ENCODE measurements at places on chromosomes 6 and 20. TPM values are rescaled to one million over a fixed set of nuclear protein-coding genes. Genes with fewer than 3 reads are reported as not detected.

The C2 gene
- 3.7 TPM for total RNA-seq

The SLC17A3 gene
- not detected for total RNA-seq

The ZSCAN23 gene
- 5.5 TPM for total RNA-seq

The C6orf132 gene
- total RNA-seq = 0.53 TPM

The XKR7 gene
- total RNA-seq = 0.04 TPM

The FKBP1C gene
- 0.13 TPM for total RNA-seq

DNA sequence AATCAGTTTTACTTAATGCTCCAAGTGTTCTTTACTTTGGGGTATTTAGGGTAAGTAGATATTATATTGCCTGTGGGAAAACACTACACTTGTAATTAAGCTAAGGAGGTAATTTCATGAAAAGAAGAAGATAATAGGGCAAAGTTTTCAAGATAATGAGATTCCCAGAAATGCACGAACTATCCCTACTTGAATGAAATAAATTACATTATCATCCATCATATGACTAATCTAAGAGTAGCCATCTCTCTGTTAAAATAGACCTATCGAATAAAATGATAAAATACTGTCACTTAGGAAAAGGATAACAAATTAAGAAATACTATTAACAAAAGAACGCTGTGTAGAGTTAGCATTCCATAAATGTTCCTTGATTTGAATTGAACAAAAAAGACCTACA lies 135.1 kb upstream of the HDAC2 start:
- H3K27ac ChIP-seq = no peak overlapping the region
- H3K36me3 ChIP-seq = no peaks in the 10 kb centered on the region
- no peaks in the 10 kb centered on the region for H3K4me1 ChIP-seq
- H3K27me3 ChIP-seq = no peaks in the 10 kb centered on the region

DNA sequence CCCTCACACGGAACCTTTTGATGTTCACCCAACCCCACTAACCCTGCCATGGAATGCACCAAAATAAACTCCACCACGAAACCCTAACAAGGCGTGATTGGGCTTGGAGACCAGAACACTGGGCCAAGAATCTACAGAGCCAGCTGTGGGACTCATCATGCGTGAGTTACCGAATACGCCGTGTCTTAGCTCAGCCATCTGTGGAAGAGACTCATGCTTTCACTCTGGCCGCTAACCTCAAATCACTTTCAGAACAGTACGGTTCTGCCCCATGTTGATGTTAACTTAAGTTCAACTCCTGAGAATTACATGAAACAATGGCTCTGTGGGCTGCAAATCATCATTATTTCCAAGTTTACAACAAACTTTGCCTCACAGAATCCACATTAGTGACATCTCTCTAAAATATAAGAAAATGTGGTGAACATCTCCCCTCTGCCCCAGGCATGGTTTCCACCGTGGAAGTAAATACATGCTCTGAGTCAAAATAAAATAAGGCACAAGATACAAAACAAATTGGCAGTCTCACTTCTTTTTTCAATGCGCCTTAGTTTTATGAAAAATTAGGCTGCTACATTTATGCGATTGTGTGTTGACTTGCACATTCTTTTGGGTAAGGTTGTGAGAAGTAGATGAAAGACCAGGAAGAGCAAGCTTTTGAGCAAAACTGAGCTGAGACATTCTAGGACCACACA lies 308.9 kb upstream of the EXOC2 start:
- peaks cover 5% of the 10 kb centered on the region for H3K27me3 ChIP-seq
- no peak overlapping the region for H3K27ac ChIP-seq
- DNase-seq = peak; percentile 42
- no peaks in the 10 kb centered on the region for H3K36me3 ChIP-seq
- no peak overlapping the region for H3K4me3 ChIP-seq

- H3K36me3 ChIP-seq = peaks cover 9% of the 10 kb centered on the region
- H3K27ac ChIP-seq = no peak overlapping the region
- no peaks in the 10 kb centered on the region for H3K27me3 ChIP-seq
- DNase-seq = no peak
These were observed 341.9 kb downstream of the ARHGAP18 start for GRCh38 chr6:129368076-129368475.

GRCh38 chr6:29354980-29355379 lies 13.7 kb downstream of the OR5V1 start:
- H3K27ac ChIP-seq = no peak overlapping the region
- no peak overlapping the region for H3K4me3 ChIP-seq
- H3K4me1 ChIP-seq = no peaks in the 10 kb centered on the region
- H3K36me3 ChIP-seq = no peaks in the 10 kb centered on the region

DNA sequence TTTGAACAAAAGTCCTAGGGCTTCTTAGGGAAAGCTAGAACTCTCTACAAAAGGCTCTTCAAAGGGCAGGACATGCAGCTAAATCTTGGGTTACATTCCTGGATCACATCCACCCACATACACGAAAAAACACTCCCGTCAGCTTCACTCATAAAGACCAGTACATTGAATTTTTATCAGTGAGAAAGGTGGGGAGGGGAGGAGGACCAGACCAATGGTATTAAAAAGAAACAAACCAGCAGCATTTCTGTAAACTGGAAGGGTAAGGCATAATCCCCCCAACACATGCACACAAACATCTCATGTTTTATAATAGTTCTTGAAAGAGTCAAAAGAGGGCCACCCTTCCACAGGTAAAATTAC lies 31.6 kb downstream of the MYLK4 start:
- H3K27me3 ChIP-seq = no peaks in the 10 kb centered on the region
- no peaks in the 10 kb centered on the region for H3K36me3 ChIP-seq
- no peak overlapping the region for H3K4me3 ChIP-seq
- no peaks in the 10 kb centered on the region for H3K4me1 ChIP-seq
- no peak for DNase-seq

DNA sequence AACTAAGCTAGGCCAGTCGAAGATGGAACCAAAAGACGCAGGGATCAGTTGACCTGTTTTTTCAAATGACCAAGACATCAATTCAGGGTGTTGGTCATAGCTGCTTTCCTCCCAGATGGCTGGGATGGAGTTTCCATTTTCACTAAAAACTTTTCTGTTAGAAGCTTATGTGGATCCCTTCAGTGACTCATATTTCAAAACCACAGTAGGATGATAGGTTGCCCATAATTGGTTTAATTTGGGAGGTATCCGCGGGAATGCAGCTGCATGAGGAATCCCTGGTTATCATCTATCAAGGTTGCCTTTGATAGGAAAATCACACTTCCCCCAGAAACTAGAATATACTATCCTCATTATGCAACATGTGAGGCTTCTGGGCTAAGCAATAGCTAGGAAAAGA lies 150.9 kb upstream of the MLIP start:
- no peaks in the 10 kb centered on the region for H3K36me3 ChIP-seq
- no peaks in the 10 kb centered on the region for H3K27me3 ChIP-seq
- H3K27ac ChIP-seq = no peak overlapping the region

- peaks cover 6% of the 10 kb centered on the region for H3K4me1 ChIP-seq
- H3K36me3 ChIP-seq = no peaks in the 10 kb centered on the region
- H3K4me3 ChIP-seq = no peak overlapping the region
- peak; percentile 77 for DNase-seq
- no peaks in the 10 kb centered on the region for H3K27me3 ChIP-seq
These were observed 201.0 kb upstream of the CEP162 start for GRCh38 chr6:84428300-84428907.

GRCh38 chr20:37690626-37691369 lies 3.0 kb upstream of the CTNNBL1 start:
- peaks cover 11% of the 10 kb centered on the region for H3K4me1 ChIP-seq
- peaks cover 2% of the 10 kb centered on the region for H3K27me3 ChIP-seq
- no peak for DNase-seq
- no peaks in the 10 kb centered on the region for H3K36me3 ChIP-seq
- H3K27ac ChIP-seq = no peak overlapping the region

DNA sequence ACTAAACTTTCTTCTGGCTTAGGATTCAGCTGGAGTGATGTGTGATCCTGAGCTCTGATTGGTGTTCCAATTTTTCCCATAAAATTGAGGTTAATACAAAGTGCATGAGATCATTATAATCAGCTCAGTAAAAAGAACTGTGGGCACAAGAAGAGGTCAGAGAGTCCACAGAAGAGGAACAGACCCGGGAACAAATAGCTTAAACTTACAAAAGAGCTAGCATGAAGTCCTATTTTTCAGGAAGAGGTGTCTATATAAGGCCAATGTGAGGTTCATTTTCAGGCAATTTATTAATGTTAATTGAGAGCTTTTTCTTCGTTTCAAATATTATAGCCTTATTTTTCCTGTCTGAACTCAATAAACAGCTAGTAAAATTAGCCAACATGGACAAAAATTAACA lies 26.9 kb upstream of the STX11 start:
- DNase-seq = no peak
- no peaks in the 10 kb centered on the region for H3K36me3 ChIP-seq
- no peaks in the 10 kb centered on the region for H3K27me3 ChIP-seq
- H3K4me1 ChIP-seq = no peaks in the 10 kb centered on the region
- no peak overlapping the region for H3K27ac ChIP-seq
- H3K4me3 ChIP-seq = no peak overlapping the region
